ENCODE measurements at places on chromosomes 13 and 19. TPM values are rescaled to one million over a fixed set of nuclear protein-coding genes. Genes with fewer than 3 reads are reported as not detected.

Gene RNF113B
- not detected for total RNA-seq

Gene CGB8
- not detected for total RNA-seq

Gene LRRC25
- total RNA-seq: not detected

Gene PCP2
- total RNA-seq: not detected

Gene CDX2
- total RNA-seq: not detected

Gene TTC9B
- total RNA-seq: not detected

Gene C19orf81
- total RNA-seq: not detected

Gene ZNF844
- total RNA-seq: 1.4 TPM

Gene ZNF579
- 3.2 TPM for total RNA-seq

Gene CCDC169
- 3.9 TPM for total RNA-seq

Gene STARD13
- total RNA-seq: 25.0 TPM

Gene YJU2
- total RNA-seq: 26.0 TPM

Gene IL17D
- total RNA-seq: 2.6 TPM

Gene PROZ
- total RNA-seq: not detected

Gene CYP2F1
- not detected for total RNA-seq

Gene KCNN1
- not detected for total RNA-seq

Gene COMP
- not detected for total RNA-seq

Gene STAP2
- 10.1 TPM for total RNA-seq

Gene SIGLEC5
- total RNA-seq: not detected

Gene SOX1
- total RNA-seq: not detected

Gene GSX1
- total RNA-seq: not detected

Gene TPTE2
- total RNA-seq: not detected

Gene PRTN3
- not detected for total RNA-seq

Gene ZNF578
- 0.30 TPM for total RNA-seq

Gene FBXO27
- 1.2 TPM for total RNA-seq

Gene FFAR3
- total RNA-seq: not detected

Gene C19orf85
- total RNA-seq: not detected

Gene TYROBP
- total RNA-seq: not detected

Gene RDH8
- total RNA-seq: not detected

Gene METTL21C
- not detected for total RNA-seq

Gene TMEM238
- total RNA-seq: 0.65 TPM

Gene CGB2
- not detected for total RNA-seq

Gene ARHGEF1
- total RNA-seq: 35.6 TPM

Gene UGGT2
- total RNA-seq: 43.9 TPM

Gene CD209
- not detected for total RNA-seq

Gene ZNF540
- 0.15 TPM for total RNA-seq

Data from epithelial cell of umbilical artery (primary cell).